ENCODE measurements at places on chromosomes 2 and 18.
A peak's percentile ranks its signal among the peaks of the same experiment; 100 is the strongest.

GRCh38 chr2:201887773-201888425 is 81.6 kb downstream of the CDK15 start:
- no peak for DNase-seq

- no peak for DNase-seq
Measured at GRCh38 chr2:37798315-37799005, 126.6 kb upstream of the RMDN2 start.

- DNase-seq, result no peak
Measured at GRCh38 chr2:60356346-60356745, 197.1 kb downstream of the BCL11A start.

- no peak for DNase-seq
Measured at GRCh38 chr2:239814116-239814860, 210.9 kb downstream of the NDUFA10 start.

DNA sequence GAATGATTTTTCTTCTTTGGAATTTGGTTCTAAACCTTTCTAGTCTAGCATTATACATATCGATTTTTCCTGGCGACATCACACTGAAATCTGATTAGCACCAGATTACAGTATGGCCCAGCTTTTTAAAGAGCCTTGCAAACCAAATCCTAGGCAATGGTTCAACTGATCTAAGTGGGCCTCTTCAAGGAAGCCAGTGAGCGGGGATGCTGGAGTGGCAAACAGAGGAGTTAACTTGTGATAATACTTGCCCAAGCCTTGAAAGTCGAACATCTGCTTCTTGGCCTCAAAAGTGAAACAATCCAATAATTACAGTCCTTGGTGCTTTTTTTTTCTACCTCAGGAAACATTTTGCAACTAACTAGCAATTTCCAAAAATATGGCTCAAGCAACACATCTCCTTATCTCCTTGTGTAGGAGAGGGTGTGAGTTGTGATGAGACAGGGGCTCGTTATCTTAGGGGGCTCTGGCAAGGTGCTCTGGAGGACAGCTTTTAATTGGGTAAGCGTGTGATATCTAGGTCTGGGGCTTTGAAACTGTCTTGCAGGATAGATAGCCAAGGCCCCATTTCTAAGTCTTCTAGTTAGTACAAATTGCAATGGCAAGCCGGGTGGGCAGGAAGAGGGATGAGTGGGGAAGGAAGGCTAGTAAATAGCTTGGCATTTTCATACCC is 240.2 kb upstream of the CCDC68 start:
- no peak for DNase-seq

GRCh38 chr2:232772531-232772930 is 3.8 kb downstream of the KCNJ13 start:
- no peak for DNase-seq

DNA sequence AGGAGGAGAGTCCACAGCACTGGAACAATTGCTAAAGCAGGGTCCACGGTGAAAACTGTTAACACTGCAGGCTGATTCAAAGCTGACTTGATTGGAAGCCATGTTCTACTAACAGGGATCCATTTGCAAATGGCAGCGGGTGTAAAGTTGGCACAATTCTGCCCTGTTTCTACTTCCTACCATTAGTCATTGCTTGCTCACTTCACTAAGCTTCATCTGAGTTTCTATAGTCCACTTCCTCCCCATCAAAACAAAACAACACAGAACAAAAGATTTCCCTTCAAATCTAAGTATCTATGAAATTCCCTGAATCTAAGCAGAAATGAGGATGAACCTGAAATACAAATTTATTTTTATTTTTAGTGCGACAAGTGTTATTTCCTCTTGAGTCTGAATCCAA is 187.4 kb upstream of the SOX11 start:
- no peak for DNase-seq

GRCh38 chr2:202035089-202035940 is 1.7 kb downstream of the FZD7 start:
- DNase-seq, result no peak

- DNase-seq, result peak; percentile 13
Measured at GRCh38 chr18:12837747-12838146, 46.3 kb downstream of the PTPN2 start.

DNA sequence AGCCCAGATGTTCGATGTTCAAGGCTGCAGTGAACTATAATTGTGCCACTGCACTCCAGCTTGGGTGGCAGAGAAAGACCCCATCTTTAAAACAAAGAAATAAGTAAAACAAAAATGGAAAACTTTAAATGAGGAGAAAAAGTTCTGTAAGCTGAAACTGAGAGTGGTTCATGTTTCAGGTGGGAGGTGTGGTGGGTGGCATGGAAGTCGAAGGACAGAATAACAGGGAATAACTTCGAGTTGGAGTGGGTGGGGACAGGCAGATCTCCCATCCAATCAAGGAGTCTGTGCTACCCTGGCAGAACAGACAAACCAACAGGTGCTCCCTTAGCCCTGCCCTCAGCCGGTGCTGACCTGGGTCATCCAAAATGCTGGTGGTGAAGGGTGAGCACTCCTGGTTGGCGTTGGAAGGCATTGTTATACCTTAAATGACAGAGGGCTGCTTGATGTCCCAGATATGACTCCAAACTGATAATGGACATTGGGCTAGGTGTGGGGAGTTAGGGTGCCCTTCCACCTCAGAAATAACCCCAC is 328.4 kb downstream of the DYSF start:
- DNase-seq, result no peak

DNA sequence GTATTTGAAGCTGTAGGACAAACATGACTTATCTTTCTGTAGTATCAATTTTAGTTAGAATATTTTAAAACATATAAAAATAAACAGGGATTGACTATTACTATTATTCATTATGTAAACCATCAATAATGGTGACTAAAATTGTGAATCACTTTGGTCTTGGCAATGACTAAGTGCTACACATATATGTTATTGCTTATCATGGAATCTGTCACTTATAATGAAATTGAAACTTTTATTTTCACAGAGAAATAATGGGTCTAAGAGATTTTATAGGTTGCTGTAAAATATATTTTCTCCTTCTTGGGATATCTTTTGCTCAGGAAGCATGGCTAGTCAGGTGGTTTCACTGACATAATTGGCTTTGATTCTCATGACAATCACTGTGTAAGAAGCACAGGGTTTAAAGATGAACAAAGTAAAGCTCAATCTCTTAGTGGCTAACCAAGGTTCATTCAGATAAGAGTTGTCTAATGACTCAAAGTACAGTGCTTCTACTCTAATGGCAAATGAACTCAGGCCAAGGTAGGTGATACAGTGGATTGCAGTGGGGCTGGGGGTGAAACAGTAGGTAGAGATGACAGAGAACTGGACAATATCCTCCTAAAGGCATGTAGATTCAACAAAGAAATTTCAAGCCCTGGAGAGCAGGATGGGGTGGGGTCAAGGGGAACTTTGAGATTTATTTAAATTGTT is 98.6 kb upstream of the FANCL start:
- no peak for DNase-seq

DNA sequence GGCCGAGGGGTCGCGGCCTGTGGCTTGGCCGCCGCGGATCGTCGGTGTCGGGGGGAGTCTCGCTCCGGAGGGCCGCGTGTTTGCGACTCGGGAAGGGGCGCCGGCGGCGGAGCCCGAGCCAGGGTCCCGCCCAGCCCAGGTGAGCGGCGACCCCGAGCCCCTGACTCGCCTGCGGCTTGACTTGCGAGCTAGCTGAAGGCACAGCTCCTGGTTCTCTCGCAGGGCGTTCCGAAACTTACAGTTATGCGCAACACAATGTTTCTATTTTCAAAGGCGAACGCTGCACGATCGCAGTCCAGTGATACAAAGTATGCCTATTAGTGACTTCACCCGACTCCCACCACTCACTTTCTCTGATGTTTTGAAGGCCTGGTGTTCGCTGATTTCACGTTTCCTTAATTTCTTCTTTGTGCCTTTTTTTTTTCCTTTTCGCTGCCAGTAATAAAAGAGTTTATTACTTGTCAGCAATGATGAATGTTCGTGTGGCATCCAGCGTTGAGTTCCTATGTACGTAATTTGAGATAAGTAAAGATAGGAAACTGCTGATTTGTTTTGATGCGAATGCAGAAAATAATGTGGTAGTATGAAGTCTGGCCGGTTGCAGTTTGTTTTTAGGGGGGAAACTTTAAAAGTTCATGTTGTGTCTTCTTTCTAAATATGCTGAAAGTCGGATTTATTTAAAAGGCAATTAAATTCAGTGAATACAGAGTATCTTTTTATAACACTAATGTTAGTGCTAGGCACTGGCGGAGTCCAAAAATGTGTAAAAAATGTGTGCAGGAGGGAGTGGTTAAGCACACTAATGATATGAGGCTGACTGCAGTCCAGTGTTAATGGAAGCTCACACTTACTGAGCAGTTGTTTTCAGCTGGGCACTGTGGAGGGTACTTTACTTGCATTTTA is 706 bp downstream of the UBXN2A start:
- DNase-seq, result no peak

DNA sequence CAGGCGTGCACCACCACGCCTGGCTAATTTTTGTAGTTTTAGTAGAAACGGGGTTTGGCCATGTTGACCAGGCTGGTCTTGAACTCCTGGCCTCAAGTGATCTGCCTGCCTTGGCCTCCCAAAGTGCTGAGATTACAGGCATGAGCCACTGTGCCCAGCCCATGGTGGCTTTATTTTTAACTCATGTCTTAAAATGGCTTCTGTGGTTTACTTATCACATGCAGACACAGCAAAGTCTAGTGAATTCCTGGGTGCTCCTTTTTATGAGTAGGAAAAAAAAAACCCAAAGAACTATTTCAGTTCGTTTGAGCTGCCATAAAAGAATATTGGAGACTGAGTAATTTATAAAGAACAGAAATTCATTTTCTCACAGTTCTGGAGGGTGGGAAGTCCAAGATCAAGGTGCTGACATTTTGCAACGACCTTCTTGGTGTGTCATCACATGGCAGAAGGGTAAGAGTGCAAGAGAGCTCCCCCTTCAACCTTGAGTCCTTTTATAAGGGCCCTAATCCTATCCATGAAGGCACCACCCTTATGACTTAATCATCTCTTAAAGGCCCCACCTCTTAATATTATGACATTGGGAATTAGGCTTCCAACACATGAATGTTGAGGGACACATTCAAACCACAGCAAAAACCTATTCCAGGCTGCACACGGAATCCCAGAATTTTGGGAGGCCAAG is 12.6 kb upstream of the REL start:
- DNase-seq, result no peak

GRCh38 chr2:38515155-38516074 is 87.3 kb downstream of the HNRNPLL start:
- DNase-seq, result no peak

DNA sequence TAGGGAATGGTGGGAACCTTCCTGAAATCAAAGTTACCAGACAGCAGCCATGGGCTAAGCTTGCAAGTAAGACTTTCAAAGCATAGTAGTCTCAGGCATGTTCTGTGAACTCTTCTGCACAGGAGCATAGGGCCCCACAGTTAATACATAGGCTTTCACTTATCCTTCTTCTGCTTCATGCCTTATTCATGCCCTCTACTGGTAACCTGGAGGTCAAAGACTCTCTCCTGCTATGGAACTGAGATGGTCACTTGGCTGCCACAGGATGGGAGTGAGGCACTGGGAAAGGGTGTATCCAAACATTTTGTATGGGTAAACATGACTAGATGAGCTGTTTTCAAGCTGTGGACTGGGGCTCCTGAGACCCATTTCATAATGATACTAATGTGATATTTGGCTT is 49.1 kb upstream of the ZNF638 start:
- no peak for DNase-seq

GRCh38 chr18:46224181-46224775 is 120.1 kb downstream of the HAUS1 start:
- DNase-seq, result no peak

- DNase-seq, result no peak
Measured at GRCh38 chr2:217316743-217317142, 456.9 kb upstream of the TNP1 start.

DNA sequence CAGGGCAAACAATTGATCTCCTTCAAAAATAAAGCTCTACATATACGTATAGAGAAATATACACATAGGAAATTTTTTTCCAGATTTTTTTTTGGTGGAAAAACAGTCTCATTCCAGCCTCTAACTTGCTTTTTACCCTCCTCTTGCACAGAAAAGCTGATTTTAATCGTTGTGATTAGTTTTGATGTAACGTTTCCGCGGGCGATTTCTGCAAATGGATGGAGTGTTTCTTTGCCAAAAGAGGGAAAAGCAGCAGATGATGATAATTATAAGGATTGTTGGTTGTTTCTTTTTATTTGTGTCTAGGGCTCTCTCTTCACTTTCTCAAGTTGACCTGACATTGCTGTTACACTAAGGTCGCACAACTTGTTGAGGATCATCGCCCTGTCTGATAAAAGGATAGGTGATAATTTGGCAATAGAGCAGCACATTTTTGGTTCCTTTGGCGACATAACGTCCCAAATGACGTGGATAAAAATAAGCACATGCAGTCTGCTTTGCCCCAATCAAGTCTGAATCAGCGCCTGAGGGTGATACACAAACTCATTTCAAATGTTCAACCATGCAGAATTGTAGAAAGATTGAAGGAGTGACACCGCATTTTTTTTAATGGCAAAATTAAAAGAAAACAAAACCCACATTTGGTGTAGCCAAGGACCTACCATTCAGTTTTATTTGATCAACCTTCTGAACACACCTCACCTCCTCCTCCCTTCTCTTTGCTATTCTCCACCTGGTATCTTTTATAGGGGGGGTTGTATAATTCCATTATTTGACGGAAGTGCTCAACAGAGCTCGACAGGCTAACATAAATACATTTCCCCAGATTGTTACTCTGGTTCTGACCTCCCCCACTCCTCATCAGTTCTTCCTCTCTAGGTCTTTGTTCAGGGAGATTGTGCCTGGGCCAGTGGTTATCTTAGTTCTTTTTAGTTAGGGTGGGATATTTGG is 109.6 kb upstream of the KCTD1 start:
- DNase-seq, result no peak

DNA sequence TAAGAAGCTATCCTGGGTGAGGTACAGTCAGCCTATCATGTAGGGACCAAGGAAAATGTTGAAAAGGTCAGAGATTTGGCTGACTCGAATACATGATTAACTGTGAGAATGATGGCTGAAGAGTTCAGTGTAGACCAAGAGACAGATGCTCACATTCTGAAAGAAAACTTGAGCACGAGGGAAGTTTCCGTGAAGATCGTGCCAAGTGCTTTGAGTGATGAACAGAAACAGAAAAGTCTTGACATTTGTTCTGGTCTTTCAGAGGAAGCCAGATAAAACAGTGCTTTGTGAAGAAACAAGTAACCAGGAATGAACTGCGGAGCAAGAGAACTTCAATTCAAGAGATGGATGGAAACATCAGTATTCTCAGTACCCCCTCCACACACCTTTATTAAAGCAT is 500.3 kb upstream of the SMIM21 start:
- DNase-seq, result no peak

DNA sequence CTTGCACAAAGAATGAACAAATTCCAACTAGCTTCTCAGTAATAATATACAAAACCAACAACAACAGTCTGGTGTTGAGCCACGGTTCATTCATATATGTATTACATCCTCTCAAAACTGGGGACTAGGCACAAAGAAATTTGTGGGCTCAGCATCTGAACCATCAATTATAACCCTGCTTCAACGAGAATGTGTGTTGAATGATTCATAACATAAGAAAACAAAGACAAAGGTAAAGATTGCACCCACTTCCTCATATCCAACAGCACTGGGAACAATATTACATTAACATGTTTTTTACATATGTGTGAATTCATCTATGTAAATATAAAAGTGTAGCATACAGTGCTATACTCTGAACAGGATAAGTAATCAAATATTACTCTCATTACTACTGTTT is 144.8 kb downstream of the CDH2 start:
- DNase-seq, result no peak

GRCh38 chr2:6073191-6074088 is 381.3 kb downstream of the SOX11 start:
- no peak for DNase-seq

- no peak for DNase-seq
Measured at GRCh38 chr18:13180614-13181375, 37.8 kb upstream of the LDLRAD4 start.

Measured in GM04504 (cell line).